HEK293T (cell line): ENCODE measurements at places on chromosomes 4 and X.

DNA sequence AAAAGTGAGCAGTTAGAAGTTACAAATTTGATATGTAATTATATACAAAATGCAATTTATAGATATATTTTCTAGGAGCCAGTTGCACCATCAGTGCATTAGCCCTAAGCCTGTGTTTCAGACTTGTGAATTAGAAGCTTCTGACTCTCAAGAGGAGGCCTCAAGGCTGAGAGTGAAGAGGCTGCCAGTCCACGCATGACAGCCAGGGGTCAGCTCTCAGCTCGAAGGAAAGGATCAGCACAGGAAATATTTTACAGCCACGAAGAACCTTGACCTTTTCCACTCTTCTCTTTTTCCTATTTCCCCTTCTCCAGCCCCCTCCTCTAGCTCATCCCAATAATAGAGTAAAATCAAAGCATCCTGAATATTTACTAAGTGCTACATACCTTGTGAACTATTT lies 642.4 kb downstream of the TRIML1 start:
- DNase-seq: peak; percentile 7

GRCh38 chrX:39874202-39874816 lies 223.4 kb downstream of the BCOR start:
- no peak for DNase-seq

DNA sequence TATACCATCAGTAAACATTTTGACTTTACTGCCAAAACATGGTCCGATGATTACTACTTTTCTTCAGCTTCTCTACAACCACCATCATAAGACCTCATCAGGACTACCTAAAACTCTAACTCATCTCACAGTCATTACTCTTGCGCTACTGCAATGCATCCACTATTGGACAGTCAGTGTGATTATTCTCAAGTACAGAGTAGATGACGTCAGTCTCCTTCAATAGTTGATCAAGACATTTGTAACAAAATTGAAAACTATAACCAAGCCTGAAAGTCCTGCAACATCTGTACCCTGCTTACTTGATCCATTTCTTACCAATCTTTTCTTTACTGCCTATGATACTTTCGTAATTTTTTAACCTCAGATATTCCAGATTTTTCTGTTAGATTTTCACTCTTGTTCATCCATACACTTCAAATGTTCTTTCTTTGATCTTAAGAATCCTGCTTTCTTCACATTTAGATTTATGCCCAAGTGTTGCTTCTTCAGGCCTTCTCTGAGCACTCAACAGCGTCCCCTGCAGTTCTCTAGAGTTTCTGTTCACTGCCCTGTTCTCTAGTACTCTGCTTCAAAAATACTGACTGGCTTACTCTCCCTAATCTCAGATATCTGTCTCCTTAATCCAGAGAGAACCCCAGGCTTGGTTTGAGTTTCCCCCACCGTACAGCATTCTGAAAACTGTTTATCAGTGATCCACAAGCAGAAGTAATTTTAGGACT lies 1517.6 kb downstream of the STIM2 start:
- no peak for DNase-seq

- no peak for DNase-seq
Measured at GRCh38 chr4:96524311-96524875, 684.5 kb downstream of the PDHA2 start.

DNA sequence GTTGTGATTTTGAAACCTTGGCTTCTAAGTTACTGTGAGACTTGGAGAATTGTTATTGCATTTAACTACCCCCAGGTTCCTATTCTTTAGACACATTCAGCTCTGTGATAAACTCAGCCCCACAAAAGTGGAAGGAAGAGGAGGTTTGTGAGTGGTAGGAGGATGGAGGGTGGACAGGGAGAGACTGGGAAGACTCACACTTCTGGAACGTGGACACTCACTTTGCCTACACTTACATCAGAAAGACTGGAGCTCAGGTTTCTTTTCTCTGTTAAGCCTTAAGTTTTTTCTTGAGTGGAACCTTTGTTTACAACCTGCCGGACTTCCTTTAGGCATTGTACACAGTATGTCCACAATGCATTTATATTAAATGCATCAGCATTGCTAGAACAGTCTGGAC lies 99.0 kb downstream of the AREG start:
- DNase-seq: no peak

DNA sequence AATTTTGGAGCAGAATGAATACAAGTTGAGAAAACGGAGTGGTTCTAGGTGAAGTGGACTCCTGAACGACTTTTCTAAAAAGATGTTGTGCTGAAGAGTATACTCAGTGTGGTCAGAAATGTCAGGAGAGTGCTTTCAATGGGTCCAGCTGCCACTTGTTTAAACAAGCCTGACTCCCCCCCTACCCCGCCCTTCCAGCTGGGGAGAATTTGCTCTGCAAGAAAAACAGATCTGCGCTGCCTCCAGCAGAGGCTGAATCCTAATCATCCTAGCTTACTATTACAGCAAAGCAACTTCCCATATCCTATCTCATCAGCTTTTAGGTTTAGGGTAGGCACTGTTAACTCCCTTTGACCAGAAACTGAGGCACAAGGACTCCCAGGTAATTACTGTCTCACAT lies 1.9 kb downstream of the MAP3K15 start:
- no peak for DNase-seq

GRCh38 chr4:111761531-111761930 lies 383.7 kb upstream of the FAM241A start:
- no peak for DNase-seq

GRCh38 chr4:128277856-128278255 lies 9.8 kb downstream of the PGRMC2 start:
- DNase-seq: no peak

DNA sequence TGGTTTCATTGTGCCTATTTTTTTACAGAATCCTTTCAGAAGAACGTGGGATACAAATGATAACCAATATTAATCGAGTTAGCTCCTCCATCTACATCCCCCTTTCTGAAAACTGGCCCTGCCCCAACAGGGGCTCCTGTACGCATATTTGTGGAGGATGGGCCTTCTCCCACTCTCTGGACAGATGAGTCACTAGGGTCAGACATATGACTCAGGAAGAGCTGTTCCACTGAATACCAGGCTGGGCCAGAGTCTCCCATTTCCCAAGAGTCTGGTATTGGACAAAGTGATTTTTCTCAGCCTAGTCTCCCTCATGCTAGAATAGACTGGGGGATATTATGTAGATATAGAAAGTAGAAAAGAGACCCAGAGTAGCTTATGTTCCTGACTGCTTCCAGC lies 142.4 kb downstream of the TSPAN5 start:
- no peak for DNase-seq

GRCh38 chr4:128538111-128538882 lies 250.7 kb upstream of the PGRMC2 start:
- no peak for DNase-seq

DNA sequence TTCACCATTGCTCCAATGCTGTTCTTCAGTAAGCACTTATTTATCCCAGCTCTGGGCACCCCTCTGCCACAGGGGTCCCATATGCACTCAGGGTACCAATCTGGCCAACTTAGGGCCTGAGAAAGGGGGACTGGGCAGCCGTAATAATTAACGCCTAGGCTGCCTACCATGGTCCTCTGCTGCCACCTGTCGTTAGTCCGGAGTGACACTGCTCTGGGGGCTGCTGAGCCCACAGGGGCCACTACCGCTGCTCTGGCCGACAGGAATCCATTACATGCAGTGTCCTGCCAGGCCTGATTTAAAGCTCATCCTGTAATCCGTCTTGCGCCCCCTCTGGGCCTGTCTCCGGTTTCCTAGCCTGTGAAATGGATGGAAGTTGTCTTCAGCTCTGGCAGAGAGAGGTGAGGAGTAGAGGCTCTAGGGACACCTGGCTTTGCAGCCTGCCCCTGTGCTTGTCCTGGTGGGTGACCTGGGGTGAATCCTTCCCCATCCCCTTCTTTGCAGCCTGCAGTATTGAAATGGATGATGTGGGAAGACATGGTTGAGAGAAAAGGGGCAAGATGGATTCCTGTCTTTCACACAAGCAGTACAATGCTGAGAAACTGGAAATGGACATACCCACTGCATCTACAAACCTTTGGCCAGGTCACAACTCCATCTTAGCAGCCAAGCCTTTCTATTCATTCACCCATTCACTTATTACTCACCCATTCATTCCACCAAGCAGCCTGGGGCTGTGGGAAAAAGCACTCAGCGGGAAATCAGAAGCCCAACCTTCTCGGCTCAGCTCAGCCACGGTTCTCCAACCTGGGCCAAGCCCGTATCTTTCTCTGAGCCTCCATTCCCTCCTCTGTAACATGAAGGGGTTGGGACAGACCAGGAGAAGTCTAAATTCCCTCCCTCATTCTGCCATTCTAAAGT lies 116.3 kb upstream of the NALF2 start:
- peak; percentile 86 for DNase-seq

DNA sequence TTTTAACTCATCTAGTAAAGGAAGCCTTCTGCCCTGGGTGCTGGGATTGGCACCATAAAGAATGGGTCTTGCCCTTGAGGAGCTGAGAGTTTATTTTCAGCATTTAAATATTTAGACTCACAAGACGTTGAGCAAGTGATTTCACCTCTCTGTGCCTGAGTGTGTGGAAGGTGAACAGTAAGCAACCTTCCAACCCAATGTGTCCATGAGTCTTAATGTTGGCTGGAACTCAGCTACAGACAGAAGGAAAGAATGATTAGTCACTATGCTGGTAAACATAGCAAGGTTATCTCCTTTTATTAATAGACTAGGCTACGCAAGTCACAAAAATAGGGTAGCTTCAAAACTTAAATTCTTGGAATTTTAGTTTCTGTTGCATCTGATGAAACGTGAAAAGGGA lies 277.4 kb upstream of the GATB start:
- no peak for DNase-seq

GRCh38 chr4:152394791-152395190 lies 141.1 kb downstream of the FBXW7 start:
- DNase-seq: no peak

DNA sequence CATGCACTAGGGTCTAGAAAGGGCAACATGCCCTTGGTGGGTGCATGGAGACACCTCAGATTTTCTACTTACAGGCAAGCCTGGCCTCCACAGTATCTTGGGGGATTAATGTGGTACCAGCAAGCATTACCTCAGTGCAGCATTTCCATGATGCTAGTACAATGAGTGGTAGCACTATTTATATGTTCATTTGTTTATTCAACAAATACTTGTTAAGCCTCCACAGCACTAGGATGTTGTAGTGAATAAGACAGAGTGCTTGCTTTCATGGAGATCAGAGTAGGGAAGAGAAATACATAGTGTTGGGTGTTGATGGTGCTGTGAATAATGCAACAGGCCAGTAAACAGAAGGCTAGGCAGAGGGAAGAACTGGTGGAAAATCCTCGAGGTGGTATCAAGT lies 133.4 kb downstream of the KLHL8 start:
- no peak for DNase-seq

DNA sequence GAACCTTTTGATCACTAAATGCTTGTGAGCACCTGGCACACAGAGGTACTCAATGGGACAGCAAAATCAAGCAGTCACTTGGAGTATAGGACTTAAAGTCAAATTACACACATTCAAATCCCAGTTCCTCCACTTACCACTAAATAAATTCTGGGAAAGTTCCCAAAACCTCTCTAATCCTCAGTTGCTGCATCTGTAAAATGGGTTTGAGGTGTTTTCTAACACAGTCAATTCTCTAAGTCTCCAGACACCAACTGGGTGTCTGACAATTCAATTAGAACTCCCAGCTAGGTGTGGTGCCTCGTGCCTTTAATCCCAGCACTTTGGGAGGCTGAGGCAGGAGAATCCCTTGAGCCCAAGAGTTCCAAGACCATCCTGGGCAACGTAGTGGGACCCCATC lies 19.0 kb downstream of the QDPR start:
- no peak for DNase-seq

- DNase-seq: no peak
Measured at GRCh38 chr4:167939863-167940616, 152.3 kb upstream of the ANXA10 start.

GRCh38 chrX:109489174-109489573 lies 7.3 kb upstream of the GUCY2F start:
- no peak for DNase-seq

- DNase-seq: no peak
Measured at GRCh38 chr4:5867866-5868265, 25.0 kb downstream of the CRMP1 start.

GRCh38 chr4:48138936-48139335 lies 4.9 kb upstream of the TXK start:
- no peak for DNase-seq

GRCh38 chrX:76172325-76172893 lies 453 bp upstream of the PBDC1 start:
- no peak for DNase-seq

- no peak for DNase-seq
Measured at GRCh38 chr4:80454040-80454439, 118.5 kb downstream of the CFAP299 start.

DNA sequence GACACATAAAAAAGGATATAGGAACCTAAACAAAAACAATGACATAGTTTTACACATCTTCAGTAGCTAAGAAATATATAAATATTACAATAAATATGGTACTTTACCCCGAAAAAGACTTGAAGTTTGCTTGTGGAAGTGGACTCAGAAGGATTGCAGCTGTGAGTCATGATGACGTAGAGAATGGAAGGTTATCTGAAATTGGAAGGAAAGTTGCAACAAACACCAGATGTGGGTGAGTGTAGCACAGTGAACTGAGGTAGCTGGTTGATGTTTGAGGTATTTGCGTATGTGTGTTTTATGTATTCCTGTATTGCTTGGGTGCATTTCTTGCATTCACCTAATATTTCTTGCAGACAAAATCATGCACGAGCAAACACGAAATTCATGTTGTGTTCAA lies 113.0 kb downstream of the ARX start:
- DNase-seq: no peak

DNA sequence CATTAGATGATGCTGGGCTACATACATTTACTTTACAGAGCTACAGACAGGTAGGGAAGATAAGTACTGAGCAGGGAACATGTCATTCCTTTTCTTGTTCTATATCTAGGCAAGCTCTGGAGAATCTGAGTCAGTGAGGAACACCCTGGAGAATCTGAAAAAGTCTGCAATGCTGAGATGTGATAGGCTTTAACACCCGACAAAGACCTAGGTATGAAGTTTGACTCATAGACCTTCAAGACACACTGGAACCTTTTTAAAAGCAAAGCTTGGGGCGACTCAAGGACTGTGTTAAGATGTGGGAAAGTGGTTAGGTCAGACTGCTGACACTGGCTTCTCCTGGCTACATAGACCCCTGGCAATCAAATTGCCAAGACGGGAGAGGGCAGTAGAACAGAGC lies 42.8 kb downstream of the OSTC start:
- no peak for DNase-seq

- DNase-seq: no peak
Measured at GRCh38 chr4:54067166-54067565, 2.8 kb upstream of the CHIC2 start.

DNA sequence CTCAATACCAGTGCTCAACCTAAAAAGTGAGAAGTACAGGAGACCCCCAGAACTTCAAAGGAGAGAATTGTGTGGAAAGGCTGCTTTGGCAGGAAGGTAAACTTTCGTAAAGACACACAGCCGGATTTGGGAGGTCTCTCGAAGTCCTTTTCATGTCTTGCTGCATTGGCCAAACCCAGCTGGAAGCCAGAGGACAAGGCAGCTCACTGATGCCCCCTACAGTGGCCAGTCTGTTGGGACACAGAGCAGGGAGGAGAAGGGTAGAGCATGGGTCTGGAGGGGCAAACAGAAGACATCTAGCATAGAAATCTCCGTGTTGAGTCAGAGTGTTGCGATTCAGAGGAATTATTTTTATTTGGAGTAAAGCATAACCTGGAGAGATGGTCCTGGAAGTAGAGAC lies 198.9 kb downstream of the ANK2 start:
- DNase-seq: peak; percentile 13
